ENCODE measurements at places on chromosomes 4 and X. TPM values are rescaled to one million over a fixed set of nuclear protein-coding genes. Genes with fewer than 3 reads are reported as not detected.

APLN gene
- total RNA-seq: 1.3 TPM

PPP1R2C gene
- total RNA-seq: not detected

TMEM192 gene
- 22.1 TPM for total RNA-seq

AREG gene
- total RNA-seq: 0.76 TPM

ZNF732 gene
- 0.53 TPM for total RNA-seq

MXRA5 gene
- total RNA-seq: 2.5 TPM

RAB33A gene
- total RNA-seq: not detected

DIAPH2 gene
- total RNA-seq: 34.5 TPM

ZNF674 gene
- total RNA-seq: 6.6 TPM

LEF1 gene
- total RNA-seq: 10.7 TPM

BMPR1B gene
- total RNA-seq: 39.9 TPM

DRP2 gene
- total RNA-seq: 381 TPM

HTN3 gene
- not detected for total RNA-seq

AR gene
- 13.1 TPM for total RNA-seq

ARSJ gene
- total RNA-seq: 5.3 TPM

ZNF711 gene
- 3.6 TPM for total RNA-seq

AFM gene
- not detected for total RNA-seq

NEK1 gene
- total RNA-seq: 128 TPM

ARMCX2 gene
- 49.8 TPM for total RNA-seq

RNF4 gene
- 44.5 TPM for total RNA-seq

SPANXN3 gene
- total RNA-seq: not detected

GRCh38 chr4:123832173-123833026 is 435.8 kb downstream of the SPRY1 start:
- DNase-seq: peak; percentile 59

DNA sequence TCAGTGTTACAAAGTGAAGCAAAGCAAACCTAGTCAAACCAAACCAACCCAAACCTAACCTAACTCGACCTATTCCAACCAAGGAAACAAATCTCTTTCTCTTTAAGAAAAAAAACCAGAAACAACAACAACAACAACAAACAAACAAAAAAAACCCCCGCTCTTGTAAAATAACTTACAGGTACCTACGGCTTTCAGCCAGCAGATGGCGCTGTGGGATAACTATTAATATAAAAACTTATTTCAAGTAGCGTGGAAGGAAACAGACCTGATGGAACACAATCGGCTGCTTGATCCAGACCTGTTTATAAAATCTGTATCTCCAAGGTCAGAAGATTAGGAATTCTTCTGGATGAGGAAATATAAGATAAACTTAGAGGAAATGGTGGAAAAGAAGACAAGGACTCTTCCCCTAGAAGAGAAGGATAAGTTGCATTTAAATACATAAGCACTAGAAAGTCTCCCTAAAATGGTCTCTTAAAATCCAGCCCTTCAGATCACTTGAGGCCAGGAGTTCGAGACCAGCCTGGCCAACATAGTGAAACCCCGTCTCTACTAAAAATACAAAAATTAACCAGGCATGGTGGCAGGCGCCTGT is 34.4 kb upstream of the CDKL5 start:
- peak; percentile 88 for DNase-seq

DNA sequence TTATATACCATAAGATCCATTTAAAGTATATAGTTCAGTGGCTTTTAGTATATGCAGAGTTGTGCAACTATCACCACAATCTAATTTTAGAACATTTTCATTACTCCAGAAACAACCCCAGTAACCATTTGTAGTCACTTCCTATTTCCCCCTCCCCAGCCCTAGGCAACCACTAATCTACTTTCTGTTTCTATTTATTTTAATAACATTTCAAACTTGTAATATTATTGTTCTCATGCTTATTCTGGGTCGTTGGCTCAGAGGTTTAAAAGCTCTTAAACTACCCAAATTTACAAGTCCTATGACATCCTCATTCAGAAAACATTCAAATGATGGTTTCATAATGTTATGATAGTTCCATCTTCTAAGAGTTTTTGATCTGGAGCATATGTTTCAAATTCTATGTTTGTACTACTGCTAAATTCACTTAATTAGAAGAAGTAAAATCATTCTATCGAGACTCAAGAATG is 18.4 kb downstream of the XIAP start:
- DNase-seq: no peak

DNA sequence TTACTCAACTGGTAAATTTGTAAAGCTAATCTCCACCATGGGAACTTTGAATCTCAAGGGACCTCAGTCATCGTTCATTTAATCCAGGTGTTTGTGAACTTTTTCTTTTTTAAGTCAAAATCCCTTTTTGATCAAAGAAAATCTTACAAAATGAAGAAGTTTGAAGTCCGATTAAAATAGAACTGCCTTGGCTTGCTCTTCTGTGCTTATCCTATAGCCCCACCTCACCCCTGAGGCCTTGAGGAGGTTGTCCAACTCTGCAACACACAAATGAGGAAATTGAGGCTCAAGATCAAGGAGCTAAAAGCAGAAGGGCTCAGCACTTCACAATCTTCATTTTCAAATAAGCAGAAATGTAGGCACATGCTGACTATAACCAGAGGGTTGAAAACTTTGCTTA is 240.3 kb upstream of the SFRP2 start:
- no peak for DNase-seq

DNA sequence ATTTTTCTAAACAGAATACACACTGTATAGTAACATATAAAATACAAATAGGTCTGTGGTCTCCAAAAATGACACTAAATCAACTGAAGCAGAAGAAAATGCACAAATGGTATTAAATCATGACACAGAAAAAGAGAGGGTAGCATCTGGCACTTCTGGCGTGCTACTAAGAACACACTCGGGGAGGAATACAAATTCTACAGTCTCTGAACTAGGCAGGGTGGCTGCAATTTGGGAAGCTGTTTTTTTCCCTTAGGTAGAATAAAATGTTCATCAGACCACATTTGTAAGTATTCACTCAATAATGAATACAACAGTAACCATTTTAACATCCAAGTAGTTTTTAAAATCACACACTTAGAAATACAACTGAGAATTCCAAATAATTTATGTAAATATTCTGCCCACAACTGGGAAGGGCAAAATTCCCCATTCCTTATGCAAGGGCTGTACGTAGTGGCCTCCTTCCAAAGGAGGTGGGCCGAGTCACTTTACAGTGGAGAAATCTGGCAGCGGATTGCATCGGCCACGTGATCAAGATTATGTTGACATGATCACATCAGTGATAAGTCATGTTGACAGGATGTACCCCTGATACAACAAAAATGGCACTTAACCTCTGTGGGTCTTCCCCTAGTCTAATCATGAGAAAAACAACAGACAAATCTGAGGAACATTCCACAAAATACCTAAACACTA is 101.1 kb downstream of the TSPAN5 start:
- no peak for DNase-seq

- DNase-seq: no peak
Observed at GRCh38 chr4:161714022-161714751, 449.6 kb downstream of the FSTL5 start.

DNA sequence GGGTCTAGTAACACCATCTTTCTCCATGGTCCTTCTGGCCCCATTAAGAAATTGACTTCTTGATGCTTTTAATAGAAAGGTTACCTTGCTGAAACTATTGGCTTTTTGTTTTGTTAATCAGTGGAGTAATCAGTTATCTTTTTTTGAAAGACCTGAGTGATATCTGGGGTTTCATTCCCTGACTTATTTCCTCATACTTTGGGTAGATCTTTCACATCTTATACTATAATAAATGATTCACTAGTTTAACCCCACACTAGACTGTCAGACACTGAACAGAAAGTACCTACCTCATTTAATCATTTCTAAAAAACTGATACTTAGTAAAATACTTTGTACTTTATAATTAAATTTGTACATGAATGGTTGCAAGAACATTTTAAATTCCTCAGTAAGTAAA is 1021.1 kb downstream of the STIM2 start:
- DNase-seq: no peak

DNA sequence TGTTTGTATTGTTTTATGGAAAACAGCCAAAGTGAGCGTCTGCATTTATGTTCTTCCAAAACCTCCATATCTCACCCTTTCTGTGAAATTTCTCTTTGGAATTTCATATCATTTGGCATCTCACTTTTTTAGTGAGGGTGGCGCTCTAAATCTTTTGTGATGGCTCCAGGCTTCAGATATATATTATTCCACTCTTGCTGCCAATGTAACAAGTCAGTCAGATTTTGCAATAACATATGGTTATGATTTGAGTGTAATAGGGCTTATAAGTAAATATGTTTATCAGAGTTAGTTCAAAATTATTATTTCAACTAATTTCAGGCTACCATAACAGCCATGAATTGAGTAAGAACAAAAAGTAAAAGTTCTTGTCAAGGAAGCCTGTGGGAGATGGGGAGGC is 314.7 kb downstream of the PDGFC start:
- DNase-seq: no peak

GRCh38 chr4:154566639-154567204 is 3.9 kb downstream of the FGB start:
- no peak for DNase-seq

GRCh38 chr4:59973492-59973891 is 1226.6 kb upstream of the ADGRL3 start:
- no peak for DNase-seq

- peak; percentile 62 for DNase-seq
Observed at GRCh38 chr4:141636771-141637460, 533 bp downstream of the IL15 start.

- no peak for DNase-seq
Observed at GRCh38 chr4:86100539-86101215, 259.2 kb downstream of the MAPK10 start.

DNA sequence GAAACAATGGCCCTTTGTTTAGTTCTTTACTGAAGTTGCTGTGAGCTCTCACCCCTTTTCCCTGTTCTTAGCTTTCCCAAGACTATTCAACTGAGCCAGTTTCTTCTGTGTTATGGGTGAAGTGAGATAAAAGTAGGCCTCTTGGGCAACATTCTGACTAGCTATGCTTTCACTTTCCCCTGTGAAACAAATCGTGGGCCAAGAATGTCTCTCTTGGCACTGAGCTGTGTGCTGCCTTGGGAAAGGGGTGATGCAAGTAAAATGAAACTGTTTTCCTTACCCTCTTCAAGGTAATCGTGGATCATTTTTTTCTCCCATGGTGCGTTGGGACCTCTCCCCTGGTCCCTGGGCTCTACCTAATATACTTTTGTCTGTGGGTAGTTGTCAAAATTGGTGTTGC is 653.9 kb upstream of the MAGEB2 start:
- DNase-seq: no peak

GRCh38 chr4:121824950-121825349 is 1.3 kb upstream of the CCNA2 start:
- no peak for DNase-seq

DNA sequence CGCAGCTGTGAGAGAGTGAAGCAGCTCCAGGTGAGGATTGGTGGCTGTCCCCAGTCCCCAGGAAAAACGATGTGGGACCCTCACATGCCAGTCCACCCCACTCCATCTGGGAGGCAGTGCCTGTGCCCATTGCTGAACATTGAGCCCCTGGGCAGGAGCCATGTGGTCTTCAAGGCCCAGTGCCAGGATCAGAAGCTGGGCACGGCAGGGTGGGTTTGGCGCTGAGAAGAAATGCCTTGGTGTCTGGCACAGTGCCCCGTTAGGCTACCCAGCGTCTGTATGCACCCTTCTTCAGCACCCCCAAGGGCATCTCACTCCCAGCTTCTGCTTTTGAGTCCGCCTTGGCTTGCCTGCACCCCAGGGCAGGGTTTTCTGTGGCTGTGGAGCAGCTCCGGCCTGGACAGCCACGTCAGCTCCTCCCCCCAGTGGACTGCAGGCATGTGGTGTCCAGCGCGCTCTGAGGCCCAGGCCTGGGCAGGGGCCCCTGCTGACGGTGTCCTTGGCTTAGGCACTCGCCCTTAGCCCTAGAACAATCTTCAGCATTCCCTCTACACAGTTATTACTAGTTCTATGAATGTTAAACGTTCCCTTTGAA is 28.6 kb downstream of the RGS12 start:
- peak; percentile 64 for DNase-seq

DNA sequence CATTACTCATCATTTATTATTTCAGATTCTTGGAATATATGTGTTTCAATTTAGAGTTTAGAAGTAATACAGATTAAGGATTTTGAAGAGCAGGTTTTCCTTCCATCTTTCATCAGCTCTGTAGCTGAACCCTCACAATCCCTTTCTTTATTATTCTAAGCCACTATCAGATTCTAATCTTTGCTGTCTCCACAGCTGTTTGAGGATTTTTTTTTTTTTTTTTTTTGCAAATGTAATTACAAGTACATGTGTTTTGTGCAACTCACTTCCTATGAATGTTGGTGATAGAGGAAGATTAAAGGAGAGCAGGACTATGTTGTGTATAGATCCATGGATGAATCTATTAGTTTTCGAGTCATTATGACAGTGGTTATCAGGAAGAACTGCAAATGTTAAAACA is 87.4 kb upstream of the TENM3 start:
- DNase-seq: no peak

GRCh38 chr4:64584981-64585557 is 175.8 kb upstream of the TECRL start:
- no peak for DNase-seq

DNA sequence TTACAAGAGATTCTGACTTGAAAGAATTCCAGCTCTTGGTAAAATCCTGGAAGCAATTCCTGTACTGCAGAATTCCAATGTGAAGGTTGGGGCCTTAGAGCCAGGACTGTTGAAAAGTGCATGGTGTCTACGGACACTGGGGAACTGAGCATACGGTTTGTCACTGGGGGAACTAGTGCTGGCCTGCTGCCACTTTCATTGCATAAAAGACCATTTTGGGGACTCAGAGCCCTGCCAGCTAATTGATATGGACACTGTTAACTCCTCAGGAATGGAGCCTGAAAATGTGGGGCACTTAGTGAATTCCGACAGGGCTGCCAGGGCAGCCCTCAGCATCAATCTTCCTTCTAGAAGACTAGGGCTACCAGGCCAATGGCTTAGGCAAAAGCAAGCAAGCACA is 55.9 kb downstream of the AMOT start:
- DNase-seq: no peak

DNA sequence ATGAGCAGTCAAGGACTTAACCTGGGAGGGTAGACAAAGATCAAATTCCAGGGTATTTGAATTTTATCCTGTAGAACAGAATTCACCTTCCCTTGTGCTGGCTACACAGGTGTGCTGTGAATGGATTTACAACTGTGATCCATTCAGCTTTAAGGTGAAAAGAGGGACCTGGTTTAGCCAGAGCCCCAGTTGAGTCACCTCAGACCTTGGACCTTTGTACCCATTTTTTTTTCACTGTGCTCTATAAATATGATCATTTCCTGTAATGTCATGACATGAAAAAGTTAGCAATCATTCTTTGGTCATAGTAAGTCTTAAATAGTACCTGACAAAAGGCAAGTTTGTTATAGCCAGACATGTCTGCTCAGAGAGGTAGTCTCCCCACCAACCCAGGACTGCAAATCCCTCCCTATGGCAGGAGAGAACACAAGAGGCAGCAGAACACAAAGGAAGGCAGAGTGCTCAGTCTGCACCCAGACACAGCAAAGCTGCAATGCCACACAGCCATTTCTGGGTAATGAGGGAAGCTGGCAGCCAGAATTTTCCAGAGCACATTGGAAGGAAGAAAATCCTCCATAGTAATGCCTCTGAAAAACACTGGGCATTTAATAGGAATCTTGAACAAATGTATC is 77.9 kb downstream of the CXXC4 start:
- no peak for DNase-seq

GRCh38 chr4:152996111-152996571 is 60.0 kb downstream of the FHDC1 start:
- no peak for DNase-seq

GRCh38 chr4:2083826-2084160 is 24.7 kb downstream of the NAT8L start:
- DNase-seq: peak; percentile 25

Data from sciatic nerve (tissue), 2 donors.